Activated naive CD4-positive, alpha-beta T cell treated with Interleukin-2 at 50 U/mL for 16 hours (primary cell): ENCODE measurements at places on chromosomes 4 and X.

GRCh38 chr4:170138580-170139194, 48.9 kb upstream of the AADAT start:
- peak; percentile 68 for DNase-seq

- no peak for DNase-seq
These were observed 20.8 kb downstream of the AMOT start for GRCh38 chrX:112819813-112820212.

DNA sequence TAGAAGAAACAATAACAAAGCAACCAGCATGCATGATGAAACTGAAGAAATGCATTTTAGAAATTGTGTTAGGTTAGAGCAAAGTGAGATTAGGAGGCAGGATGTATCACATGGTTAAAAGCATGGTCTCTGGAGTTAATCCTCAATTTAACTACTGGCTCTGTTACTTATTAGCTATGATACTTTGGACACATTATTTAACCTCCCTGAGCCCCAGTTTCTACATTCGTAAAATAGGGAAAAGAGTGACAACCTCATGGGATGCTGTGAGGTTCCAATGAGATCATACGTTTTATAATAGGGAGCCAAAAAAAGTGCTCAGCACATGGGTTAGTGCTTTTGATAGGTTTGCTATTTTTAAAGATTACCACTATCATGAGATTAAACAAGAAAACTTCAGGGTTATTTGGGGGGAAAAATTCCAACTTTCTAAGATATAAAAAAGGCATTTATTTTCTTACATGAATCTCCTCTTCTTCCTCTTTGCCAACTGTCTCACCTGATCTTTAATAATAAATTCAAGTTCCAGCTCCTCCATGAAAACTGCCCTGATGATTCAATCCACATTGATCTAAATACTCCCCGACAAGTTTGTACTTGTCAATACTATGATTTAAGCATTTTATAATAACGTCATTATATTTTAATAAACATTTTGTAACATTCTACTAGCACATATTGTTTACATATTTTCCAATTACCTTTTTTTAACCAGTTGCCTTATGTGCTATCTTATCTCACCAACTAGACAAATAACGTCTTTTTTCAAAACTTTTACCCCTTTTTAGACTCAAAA, 4.6 kb downstream of the SEC31A start:
- no peak for DNase-seq

- DNase-seq, result no peak
These were observed 103.4 kb downstream of the LUZP4 start for GRCh38 chrX:115392871-115393270.

DNA sequence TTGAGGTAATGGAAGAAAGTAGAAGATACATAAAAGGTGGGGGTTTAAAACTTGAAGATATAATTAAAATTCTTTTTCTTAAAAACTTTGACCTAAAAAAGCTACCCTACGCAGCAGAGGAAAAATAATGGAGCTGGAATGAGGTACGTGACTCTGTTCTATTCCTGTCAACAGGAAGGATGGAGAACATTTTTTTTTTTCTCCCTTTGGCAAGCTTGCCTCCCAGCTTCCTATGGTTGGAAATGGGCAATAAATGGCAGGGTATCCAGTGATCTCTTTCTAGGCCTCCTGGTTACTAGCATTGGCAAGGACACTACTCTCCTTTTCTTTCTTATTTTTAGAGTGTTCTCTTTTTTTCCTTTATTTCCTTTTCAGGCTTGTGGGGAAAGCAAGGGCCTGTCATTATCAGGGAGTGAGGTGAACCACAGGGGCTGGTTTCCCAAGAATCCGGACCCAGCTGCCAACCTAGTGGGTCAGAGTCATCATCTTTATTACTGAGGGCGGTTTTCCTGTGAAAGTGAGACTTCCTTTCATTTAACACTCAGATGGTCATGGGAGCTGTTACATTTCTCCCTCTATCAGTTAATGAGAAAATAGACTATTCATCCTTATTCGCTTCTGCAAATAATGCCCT, 224.6 kb downstream of the SPRY1 start:
- DNase-seq, result no peak

GRCh38 chr4:56757261-56757746, 64.2 kb downstream of the SPINK2 start:
- peak; percentile 31 for DNase-seq

GRCh38 chrX:153549231-153549630, 31.8 kb downstream of the ATP2B3 start:
- DNase-seq, result no peak

- no peak for DNase-seq
These were observed 206.3 kb downstream of the SLC7A11 start for GRCh38 chr4:138035781-138036258.

- DNase-seq, result no peak
These were observed 1143.9 kb downstream of the PDHA2 start for GRCh38 chr4:96983830-96984229.

GRCh38 chr4:70958681-70959080, 34.8 kb upstream of the DCK start:
- DNase-seq, result no peak

DNA sequence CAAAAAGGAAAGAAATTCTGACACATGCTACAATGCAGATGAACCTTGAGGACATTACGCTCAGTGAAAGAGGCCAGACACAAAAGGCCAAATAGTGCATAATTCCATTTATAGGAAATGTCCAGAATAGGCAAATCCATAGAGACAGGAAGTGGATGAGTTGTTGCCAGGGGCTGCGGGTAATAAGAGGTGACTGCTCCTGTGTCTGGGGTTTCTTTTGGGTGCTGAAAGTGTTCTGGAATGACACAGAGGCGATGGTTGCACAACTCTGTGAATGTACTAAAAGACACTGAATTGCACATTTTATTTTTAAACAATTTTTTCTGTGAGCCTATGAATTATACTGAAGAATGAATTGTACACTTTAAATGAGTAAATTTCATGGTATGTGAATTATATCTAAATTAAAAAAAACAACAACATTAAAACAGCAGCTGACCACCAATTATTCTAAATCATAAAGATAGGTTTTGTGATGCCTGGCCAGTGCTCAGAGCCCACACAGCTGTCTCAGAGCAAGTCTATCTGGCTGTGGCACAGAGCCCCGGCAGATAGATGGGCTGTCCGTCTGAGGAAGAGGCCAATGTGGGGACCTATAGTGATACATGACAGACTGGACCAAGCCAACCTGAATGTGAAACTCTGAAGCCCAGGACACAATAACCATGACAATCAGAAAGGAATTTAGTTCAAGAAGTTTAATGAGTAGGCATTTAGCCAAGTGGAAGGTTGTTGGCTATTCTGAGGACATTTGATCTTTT, 23.5 kb upstream of the IRAK1 start:
- DNase-seq, result no peak

DNA sequence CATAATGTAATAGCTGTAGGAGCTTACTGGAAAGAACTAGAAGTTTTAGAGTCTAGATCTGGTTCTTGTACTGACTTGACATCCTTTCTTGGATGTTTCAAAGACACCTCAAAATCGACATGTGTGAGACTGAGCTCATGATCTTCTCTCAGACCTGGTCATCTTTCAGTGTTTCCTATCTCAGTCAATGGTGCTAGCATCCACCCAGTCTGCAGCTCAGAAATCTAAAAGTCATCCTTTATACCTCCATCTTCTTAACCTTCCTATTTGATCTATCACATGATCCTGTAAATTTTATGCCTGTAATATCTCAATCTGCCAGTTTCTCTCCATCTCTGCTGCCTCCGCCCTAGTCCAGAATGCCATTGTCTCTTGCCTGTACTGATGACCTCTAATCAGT, 301.9 kb upstream of the PITX2 start:
- no peak for DNase-seq

GRCh38 chr4:141047228-141047884, 85.9 kb downstream of the RNF150 start:
- DNase-seq, result no peak

GRCh38 chrX:9071031-9071650, 37.2 kb upstream of the FAM9B start:
- no peak for DNase-seq

- DNase-seq, result no peak
These were observed 20.9 kb upstream of the ZRSR2 start for GRCh38 chrX:15769300-15769954.

DNA sequence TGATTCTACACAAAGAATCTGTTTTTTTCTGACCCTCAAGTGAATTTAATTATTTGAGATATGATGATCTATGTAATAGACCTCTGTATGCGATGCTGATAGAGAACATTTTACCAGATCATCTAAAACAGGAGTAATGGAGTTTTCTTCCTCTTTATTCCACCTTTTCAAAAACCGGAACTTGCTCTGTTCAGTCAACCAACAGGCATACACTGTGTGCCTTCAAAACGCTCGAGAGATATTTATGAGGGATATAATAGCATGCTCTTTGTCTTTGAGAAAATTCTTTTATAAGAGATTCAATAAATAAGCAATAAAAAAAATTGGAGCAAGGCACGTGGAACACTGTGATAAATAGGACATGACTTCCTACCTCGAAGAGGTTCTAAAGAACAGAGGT, 2.0 kb downstream of the NYX start:
- no peak for DNase-seq

DNA sequence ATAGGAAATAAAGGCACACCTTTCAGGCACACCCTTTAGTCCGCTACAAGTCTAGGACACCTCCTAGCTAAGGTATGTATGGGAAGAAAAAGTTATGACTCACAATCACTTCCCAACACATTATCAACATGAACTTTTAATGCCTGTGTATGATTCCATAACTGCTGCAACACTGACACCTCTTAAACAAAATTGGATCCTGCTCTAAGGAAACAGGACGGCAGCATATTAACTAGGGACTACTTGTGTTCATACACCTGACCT, 2.4 kb upstream of the PPP3CA start:
- no peak for DNase-seq

GRCh38 chr4:31192341-31192740, 472.2 kb downstream of the PCDH7 start:
- DNase-seq, result no peak

GRCh38 chrX:40975951-40976350, 109.3 kb upstream of the USP9X start:
- no peak for DNase-seq

DNA sequence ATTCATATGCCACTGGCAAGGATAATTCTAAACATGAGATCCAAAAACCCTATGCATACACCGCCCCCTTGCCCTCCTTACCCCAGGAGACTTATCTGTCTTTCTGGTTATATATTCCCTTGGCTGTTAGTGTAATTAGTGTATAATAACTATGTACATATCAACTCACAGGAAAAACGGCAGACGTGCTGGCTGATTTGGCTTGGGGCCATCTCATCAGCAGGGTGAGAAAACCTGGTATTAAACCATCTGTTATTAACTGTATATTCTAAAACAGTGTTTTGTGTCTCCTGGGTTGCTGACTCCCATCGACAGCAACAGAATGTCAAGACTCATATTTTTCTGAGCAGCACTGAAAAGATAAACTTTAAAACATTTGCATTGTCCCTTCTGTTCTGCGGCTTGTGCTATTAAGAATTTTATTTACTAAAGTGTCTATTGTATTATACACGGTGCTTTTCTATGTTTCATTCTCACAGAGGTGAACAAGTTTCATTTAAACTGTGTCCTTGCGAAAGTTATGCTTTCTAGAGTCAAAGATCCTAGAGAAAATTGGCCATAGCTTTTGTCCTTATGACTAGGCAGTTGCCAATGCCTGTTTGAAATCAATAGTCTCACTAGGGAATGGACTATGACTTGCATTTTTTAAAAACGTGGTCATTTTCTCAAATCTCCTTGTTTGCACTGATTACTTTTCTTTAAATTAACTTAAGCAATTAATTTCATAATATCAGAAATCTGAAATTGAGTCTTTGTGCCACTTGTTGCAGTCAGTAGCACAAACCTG, 211.5 kb upstream of the MID1 start:
- DNase-seq, result no peak

GRCh38 chrX:67289055-67289499, 254.7 kb upstream of the AR start:
- no peak for DNase-seq

GRCh38 chr4:187128976-187129375, 405.3 kb upstream of the FAT1 start:
- DNase-seq, result no peak

GRCh38 chrX:152674135-152674534, 24.5 kb upstream of the MAGEA3 start:
- no peak for DNase-seq

DNA sequence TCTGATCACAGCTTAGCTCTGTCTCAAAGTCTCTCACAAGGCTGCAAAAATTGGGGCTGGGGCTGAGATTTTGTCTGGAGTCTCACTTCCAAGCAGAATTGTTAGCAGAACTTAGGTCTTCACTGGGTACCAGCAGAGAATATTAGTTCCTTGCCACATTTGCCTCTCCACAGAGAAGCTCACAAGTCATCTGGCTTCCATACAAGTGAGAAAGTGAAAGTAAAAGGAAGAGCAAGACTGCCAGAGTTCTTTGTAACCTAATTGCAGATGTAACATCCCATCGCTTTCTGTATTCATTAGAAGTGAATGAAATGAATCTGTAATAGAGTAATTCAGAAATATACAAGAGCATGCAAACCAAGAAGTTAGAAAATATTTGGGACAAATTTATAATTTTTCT, 624.1 kb upstream of the GNPDA2 start:
- DNase-seq, result no peak

DNA sequence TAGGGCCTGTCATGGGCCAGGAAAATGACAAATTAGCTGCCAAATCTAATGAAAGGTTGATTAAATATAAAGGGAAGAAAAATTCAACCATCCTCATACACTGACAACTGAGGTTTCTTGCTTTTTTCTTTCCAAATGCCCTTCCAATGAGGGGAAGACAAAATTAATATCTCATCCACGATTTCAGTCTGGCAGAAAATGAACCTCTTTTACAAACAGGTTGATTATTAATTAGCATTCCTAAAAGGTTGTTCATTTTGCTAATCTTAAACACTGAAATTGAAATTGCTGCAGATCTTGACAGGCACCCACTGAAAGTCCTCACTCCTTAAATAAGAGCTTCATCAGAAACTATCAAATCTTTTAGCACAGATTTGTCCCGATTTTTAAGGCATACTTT, 45.5 kb downstream of the NPFFR2 start:
- no peak for DNase-seq

DNA sequence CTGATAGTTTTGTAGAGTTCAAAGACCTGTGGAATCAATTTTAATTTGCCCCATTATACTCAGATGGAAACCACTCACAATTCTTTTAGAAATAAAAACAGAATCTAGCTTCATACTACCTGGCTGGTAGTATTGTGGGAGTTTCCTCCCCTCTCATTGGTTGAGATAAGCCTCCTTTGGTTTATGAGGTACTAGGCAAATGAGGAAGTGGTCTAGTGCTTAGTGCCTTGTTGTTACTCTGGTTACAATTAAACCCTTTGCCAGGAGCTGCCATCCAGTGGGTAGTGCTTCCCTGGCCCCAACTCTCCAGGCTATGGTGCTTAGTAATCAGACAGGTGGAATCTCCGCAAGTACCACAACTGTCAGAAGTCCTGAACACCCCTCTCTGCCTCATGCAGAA, 118.3 kb downstream of the CDKL5 start:
- no peak for DNase-seq
